Activated naive CD4-positive, alpha-beta T cell treated with anti-CD3 and anti-CD28 coated beads, Interleukin-2, amount 50 U/mL, for 72 hours (primary cell): ENCODE measurements at places on chromosomes 5 and 9. TPM values are rescaled to one million over a fixed set of nuclear protein-coding genes. Genes with fewer than 3 reads are reported as not detected.

- DNase-seq = no peak
Observed at GRCh38 chr9:92141144-92142129, 26.2 kb upstream of the SPTLC1 start.

DNA sequence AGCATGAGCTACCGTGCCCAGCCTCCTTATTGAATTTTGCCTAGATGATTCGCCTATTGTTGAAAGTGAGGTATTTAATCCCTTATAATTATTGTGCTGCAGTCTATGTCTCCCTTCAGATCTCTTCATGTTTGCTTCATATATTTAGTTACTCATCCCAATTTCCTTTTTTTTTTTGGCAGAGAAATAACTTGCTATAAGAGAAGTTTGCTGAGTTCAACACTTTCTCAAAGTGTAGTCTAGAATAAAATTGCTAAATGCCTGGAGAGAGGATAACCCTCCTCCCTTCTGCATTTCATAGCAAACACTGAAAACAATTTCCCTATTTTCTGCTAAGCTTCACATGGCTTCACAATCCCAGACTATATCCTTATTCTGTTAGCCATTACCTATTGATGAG, 136.6 kb upstream of the CD180 start:
- no peak for DNase-seq

- no peak for DNase-seq
Observed at GRCh38 chr5:31844622-31845345, 205.9 kb downstream of the PDZD2 start.

DNA sequence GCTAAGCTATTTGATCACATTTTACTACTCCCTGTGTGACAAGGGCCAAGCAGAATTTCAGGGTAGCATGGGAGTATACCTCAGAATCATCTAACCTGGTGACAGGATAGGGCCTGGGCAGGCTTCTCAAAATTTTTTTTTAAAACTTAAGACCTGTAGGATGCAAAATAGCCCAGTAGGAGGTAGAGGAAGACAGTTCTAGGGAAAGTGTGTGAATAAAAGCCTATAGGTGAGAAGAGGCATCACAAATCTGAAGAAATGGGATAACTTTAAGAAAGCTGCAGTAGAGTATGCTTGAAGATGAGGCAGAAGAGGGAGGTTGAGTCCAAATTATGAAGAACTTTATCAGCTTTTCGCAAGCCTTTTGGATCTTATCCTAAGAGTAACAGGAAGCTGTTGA, 32.3 kb downstream of the CNTRL start:
- DNase-seq = no peak

Gene SMAD5
- total RNA-seq = 5.8 TPM

Gene NSG2
- total RNA-seq = not detected

Gene CAVIN4
- 0.21 TPM for total RNA-seq

Gene CYLC2
- not detected for total RNA-seq

Gene ADAMTS6
- 2.0 TPM for total RNA-seq
